ENCODE measurements at places on chromosomes 16 and 17.

DNA sequence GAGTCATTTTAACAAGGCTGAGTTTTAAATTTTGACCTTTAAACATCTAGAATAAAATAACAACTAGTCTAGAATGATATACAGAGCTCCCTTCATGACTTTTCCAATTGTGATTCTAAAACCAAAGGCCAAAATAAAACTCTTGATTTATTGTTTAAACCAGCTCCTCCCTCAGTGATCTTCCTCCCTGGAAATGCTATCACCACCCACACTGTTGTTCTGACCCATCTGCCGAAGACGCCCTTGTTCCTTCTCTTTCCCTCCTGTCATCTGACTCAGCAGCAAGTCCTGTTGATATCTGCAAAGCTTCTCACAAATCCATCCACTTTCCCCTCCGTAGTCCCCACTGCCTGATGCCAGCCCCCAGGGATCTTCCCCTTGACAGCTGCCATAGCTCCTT lies 231.6 kb upstream of the DYNLRB2 start:
- DNase-seq, result no peak

DNA sequence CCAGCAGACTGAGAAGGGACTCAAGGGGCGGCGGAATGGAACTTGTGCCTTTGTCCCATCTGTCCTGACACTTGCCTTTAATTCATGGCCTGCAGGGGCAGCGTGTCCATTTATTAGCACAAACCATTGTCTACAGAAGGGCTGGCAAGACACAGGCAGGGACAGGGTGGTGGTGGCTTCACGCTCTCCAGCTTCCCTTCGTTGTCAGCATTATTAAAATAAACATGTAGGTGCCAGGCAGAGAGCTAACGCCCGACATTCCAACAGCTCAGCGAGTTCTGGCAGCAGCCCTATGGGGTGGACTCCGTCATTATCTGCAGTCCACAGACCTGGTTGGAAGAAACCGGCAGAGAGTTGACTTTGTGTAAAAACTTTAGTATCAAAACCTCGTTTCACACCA lies 16.3 kb downstream of the DNAI2 start:
- no peak for DNase-seq

GRCh38 chr17:17724307-17725010 lies 43.2 kb downstream of the RAI1 start:
- DNase-seq, result peak; percentile 11

GRCh38 chr16:50155925-50156324 lies 2.8 kb downstream of the TENT4B start:
- DNase-seq, result no peak

DNA sequence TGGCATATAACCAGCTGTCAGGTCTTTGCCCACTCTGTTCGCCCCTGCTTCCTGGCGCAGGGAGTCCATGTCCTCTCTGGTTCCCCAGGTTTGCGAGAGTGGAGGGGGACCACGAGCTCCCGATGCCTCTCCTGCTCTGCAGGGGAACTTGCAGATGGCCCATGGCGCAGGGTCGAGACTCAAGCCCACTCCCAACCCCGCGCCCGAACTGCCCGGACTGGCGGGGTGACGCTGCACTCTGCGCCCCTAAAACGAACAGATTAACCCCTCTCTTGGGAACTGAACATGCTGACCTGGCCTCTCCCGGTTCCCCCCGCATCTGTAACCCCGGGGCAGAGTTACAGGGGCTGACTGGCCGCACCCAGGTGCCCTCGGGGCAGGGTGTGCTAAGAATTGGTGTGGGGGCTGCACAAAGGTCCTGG lies 681 bp upstream of the PLA2G15 start:
- DNase-seq, result no peak

DNA sequence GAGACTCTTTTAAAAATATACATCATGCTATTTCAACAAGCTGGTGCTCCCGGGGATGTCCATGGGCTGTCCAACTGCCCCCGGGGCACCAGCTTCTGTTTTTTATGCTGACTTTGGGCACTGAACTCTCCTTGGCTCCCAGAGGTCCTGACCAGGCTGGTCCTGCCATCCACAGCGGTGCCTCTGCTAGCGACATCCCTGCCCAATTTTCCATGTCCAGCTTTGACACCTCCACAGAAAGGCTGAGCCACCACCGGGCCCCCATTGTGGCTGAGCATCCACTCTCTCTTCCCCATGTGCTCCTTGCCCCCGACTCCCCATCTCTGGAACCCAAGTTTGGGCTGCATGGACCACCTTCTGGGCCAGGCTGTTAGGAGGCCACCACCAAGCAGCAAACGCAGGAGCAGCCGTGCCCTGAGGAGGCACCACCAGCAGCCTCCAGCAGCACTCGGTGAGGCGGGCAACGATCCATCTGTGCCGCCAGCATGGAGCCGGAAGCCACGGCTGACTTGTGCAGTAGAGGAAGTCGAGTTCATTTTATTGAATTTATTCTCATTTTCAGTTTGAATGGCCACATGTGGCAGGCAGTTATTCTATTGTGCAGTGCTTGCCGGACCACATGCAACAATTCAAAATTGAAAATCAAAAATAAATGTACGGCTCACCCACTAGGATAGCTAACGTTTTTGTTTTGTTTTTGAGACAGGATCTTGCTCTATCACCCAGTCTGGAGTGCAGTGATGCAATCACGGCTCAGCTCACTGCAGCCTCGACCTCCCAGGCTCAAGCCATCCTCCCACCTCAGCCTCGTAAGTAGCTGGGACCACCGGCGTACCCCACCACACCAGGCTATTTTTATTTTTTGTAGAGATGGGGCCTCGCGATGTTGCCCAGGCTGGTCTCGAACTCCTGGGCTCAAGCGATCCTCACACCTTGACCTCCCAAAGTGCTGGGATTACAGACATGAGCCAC lies 2.8 kb upstream of the MEAK7 start:
- no peak for DNase-seq

- no peak for DNase-seq
Measured at GRCh38 chr17:43628089-43628650, 33.6 kb downstream of the MEOX1 start.

DNA sequence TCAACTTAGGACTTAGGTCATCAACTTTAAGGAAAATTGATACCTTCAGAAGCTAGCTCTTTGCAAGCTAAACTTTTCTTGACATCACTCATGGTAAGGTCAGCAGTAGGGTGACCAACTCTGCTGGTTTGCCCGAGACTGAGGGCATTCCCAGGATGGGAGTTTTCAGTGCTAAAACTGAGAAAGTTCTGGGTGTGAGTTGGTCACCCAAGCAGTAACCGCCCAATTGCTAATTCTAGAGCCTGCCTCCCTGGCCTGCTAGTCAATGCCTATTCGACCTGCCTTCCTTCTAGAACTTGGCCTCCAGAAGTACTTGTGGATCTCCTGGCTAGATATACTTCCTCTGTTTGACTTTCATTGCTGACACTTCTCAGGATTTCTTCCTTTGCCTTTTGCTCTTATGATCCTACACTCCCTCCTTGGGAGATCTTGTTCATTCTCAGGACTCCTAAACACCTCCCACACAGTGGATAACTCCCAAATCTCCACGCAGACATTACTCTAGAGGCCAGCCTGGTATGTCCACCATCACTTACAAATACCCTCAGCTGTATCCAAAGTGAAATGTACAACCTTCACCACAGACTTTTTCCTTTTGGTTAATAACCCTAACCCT lies 10.5 kb upstream of the MYO18A start:
- DNase-seq, result no peak

GRCh38 chr17:42578282-42578869 lies 847 bp upstream of the PSMC3IP start:
- peak; percentile 76 for DNase-seq

DNA sequence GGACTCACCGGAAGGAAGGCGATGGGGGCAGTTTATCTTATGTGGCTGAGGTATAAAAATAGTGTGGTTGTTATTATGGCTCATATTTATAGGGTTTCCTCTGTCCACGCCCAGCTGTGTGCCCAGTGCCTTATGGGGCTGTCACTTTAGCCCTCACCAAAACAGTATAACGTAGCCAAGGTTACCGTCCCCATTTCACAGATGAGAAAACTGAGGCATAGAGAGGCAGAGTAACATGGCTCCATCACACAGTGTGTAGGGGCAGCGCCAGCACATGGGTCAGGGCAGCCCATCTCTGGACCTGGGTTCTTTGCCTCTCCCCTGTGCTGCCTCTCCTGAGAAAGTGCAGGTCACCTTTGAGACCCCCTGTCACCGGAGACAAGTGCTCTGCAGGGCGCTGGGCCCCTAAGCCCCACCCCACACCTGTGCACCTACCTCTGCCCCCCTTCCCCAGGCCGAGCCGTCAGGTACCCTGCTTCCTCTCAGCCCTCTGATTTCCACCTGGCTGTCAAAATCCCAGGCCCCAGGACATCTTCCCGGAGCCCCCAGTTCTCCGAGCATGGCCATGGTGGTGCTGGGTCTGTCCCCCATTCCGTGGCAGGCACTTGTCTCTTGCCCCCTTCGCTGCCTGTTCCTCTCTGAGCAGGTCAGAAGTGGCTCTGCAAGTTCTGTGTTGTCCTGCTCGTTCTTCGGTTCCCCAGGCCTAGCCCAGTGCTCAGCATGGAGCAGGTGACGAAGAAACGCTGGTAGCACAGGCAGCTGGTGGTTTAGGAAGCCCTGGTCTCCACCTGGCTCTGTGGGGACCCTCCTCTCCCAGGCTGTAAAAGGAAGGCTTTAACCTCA lies 7.2 kb downstream of the KIAA0513 start:
- DNase-seq, result no peak

- no peak for DNase-seq
Measured at GRCh38 chr17:50217591-50217990, 16.2 kb upstream of the COL1A1 start.

- DNase-seq, result no peak
Measured at GRCh38 chr17:9928601-9929333, 23.7 kb upstream of the RCVRN start.

DNA sequence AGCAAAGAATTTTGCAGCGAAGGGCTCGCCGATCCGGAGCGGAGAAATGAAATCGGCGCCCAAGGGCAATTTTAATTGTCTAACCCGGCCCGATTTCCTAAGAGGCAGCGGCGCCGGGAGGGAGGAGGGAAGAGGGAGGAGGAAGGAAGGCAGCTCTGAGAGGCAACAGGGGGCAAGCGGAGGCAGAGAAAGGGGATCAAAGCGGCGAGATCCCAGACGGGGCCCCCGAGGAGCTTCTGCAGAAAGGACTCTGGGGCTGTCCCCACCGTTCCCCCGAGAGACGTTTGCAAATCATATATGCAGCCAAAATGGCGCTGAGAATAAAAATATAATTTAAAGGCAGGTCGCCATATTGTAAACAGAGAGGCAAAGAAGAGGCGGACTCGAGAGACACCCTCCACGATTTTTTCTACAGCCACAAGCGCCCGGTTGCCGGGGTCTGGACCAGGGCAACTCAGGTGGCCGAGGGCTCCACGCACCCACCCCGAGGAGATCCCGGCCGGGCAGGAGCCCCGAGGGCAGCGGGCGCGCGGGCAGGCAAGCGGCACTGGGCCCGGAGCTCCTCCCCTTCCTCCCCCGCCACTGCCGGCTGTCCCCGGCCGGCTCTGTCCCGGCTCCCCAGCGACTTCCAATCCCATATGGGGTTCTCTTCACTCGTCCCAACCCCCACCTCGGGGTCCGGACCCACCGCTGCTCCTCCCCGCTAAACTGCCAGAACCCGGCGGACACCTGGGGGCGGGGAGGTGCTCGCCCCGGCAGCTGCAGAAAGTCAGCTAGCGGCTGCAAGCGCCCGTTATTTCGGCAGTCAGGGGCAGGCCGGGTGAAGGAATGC lies 1.9 kb downstream of the PHF12 start:
- DNase-seq, result peak; percentile 64

DNA sequence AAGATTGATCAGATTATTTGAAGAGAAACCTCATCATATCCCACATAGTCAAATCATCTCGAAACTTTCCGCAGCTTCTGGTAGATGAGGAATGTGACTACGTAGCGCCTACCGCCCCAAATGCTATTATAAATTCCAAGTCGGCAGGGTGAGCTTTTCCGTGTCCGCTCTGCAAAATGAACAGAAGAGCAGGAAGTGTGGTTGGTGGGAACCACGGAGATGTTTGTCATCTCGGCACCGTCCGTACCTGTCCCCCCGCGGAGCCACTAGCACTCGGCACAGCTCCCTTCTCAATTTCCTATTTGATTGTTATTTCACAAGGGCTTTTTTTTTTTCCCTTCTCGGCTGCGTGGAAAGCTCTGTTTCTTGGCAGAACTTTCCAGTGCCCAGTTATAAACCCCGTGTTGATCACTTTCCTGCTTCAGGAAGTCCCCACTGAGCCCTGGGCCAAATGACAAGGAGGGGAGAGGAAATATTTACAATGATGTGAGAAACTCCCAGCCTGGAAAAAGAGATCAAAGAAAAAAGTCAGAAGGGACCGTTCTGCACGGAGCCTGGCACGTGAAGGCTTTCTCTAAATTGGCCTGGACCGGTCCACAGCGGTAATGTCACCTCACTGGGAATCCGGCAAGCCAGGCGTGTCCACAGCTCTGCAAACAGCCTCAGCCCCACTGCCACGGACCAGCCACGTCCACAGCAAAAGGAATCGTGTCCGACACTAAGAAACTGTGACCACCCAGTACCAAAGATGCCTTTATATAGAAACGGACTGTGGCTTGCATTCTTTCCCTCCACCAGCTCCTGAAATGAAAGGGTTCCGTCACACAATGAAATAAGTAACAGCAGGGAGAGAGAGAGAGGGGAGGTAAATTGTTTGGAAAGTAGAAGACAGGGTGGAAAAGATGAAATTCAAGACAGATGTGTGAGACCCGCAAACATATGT lies 65.0 kb downstream of the MRM3 start:
- no peak for DNase-seq

GRCh38 chr17:11081342-11081741 lies 159.7 kb upstream of the SHISA6 start:
- DNase-seq, result no peak

GRCh38 chr17:7932483-7932891 lies 481 bp downstream of the CNTROB start:
- peak; percentile 4 for DNase-seq

- DNase-seq, result no peak
Measured at GRCh38 chr17:73652886-73653480, 8.7 kb upstream of the SDK2 start.

DNA sequence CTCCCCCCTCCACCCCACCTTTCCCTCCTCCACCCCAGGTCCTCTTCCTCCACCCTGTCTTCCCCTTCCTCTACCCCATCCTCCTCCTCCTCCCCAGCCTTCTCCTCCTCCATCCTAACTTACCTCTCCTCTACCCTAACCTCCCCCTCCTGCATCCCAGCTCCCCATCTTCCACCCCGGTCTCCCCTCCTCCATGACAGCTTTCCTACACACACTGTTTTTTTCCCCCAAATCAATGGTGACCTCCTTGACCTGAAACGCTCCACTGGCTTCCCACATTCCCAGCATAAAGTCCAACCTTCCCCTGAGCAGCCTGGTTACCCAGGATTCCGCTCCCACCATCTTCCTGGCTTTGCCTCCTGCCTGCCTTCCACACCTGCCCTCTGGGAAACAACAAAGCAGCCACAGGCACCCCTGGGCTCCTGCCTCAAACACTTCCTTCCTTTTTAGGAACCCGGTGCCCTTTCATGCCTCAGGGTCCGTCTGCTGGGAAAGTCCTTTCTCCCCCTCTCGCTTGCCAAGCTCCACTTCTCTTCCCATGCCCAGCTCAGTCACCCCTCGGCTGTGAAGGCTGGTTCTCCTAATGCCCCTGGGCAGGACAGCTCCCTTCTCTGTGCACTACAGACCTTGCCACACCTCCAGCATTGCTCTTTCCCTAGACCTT lies 2.1 kb downstream of the RGS9 start:
- no peak for DNase-seq

GRCh38 chr16:67446968-67447507 lies 16.1 kb downstream of the HSD11B2 start:
- no peak for DNase-seq
